ENCODE measurements at places on chromosomes 2 and 18.

- peak; percentile 80 for DNase-seq
These were observed 201.2 kb upstream of the CDH20 start for GRCh38 chr18:61132031-61132430.

DNA sequence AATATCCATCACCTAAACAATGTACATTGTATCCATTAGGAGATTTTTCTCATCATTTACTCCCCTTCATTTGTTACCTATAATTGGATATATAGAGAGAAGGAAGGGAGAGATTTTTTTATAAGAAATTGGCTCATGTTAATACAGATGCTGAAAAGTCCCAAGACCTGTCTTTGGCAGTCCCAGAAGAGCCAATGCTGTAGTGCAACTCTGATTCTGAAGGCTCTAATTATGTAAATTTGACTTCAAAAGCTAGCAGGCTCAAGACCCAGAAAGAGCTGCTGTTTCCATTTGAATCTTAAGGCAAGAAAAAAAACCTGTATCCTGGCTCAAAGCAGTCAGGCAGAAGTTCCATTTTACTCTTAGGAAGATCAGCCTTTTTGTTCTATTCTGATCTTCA, 1245.5 kb upstream of the FAM98A start:
- DNase-seq, result no peak

GRCh38 chr2:69032336-69032735, 19.4 kb downstream of the ANTXR1 start:
- DNase-seq, result no peak

GRCh38 chr2:228802181-228803071, 468.7 kb downstream of the PID1 start:
- no peak for DNase-seq

DNA sequence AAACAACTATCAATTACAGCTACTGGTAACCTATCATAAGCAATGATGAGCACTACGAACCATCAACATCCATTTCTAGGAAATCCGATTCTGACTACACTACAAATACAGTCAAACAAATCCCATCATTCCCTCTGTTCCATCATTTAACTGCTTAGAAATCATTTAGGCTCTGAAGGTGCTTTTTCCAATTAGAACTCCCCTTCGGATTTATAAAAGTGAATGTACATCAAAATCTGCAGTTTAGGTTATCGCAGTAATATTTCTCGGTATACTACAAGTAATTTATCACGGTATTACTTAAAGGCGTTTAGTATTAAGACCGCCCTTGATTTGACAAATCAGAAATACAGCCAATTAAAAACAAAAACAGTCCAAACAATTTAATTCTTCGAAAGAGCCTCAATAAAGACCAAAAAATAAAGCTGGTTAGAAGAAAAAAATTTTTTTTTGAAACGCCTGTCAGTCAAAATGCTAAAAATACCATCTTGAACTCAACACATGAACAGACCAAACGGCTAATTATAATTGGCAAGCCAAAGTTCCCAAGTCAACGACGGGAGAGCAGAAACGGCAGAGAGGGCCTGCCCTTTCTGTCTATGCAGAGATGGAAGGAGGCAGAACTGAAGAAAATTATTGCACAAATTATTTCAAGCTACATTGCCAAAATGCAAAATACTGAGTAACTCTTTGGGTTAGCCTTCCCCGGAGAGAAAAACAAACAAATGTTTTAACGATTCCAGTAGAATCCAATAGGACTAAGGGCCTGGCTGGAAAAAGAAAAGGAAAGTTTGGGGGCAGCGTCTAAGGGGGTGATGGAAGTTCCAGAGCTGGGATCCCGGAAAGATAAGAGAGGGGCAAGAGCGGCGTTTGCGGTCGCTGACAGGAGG, 1.2 kb downstream of the VPS54 start:
- DNase-seq, result peak; percentile 57

- DNase-seq, result no peak
These were observed 129.0 kb upstream of the MYCN start for GRCh38 chr2:15811367-15811766.

GRCh38 chr2:161030260-161031063, 129.8 kb upstream of the TANK start:
- DNase-seq, result peak; percentile 3

DNA sequence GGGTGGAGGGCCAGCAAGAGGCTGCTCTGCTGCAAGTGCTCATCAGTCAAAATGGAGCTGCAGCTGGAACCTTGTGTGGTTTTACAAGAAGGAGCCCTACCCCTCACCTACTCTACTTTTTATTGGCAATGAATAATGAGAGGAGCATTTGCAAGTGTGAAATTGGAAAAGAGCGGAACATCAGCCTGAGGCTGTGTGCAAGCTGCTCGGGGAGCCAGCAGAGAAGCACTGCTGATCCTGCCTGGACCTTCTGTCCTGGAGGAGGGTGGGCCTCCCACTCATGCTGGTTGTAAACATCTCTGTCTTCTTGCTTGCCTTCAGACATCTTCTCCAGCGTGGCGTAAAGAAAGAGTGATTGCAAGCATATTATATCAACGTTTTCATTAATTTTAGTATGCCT, 256.2 kb downstream of the DLGAP1 start:
- DNase-seq, result no peak

GRCh38 chr2:223815186-223815883, 22.0 kb downstream of the AP1S3 start:
- no peak for DNase-seq

DNA sequence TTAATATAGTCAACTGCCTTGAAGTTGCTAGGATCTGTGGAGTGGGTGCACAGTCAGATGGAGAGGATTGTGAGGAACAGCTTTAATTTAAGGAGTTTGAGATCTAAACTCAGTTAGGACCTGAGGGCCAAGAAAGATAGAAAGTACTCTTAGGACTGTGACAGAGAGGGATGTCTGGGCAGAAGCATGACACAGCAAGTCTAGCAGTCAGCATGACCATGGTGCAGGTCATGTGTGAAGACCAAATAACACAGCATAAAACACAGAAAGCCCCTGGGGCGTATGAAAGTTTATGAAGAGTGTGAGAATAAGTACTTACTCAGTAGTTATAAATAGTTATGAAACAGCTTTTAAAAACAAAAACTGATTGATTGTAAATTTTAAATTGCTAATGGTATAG, 107.2 kb downstream of the GALNT1 start:
- DNase-seq, result no peak

- DNase-seq, result peak; percentile 40
These were observed 340 bp downstream of the SLC40A1 start for GRCh38 chr2:189580241-189580651.

GRCh38 chr18:8976606-8977005, 125.9 kb upstream of the NDUFV2 start:
- DNase-seq, result no peak

GRCh38 chr2:234623521-234623991, 126.7 kb upstream of the ARL4C start:
- no peak for DNase-seq

DNA sequence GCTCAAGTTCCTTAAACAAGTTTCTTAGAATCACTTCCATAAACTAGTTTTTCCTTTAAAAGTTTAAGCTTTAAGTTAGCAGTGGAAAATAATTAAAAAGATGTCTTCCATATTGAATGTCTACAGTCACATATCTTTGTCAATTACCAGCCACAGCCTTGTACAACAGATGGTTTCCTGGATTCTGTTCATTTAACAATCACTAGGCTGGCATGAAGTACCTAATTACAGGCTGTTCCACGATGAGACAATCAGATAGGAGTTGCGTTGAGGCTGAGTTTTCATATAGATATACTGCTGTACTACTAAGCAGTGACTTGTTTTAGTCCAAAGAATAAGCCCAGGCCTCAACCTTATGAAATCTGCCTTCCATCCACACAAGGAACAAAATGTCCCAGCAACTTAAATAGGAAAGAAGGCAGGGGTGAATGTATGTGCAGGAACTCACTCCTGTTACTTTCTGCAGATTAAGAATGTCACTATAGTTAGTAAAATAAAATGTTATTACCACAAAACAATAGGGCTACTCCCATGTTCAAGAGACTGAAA, 131.0 kb downstream of the ZAP70 start:
- DNase-seq, result no peak

DNA sequence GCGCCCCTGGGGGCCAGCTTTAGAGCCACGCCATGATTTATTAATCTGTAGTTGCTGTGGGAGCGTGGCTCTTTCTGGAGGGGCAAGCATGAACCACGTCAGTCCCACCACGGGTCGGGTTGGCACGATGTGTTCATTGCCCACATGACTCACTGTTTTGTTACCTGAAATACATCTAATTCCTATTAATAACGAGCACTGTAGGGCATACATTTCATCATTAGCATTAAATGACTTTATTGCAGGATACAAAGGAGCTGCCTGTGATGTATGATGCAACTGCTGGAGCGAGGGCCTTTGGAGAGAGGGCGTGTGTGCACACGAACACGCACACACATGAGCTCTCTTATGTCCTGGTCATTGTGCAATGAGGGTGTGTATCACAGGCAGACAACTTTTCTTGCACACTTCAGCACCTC, 127.0 kb downstream of the INHBB start:
- no peak for DNase-seq

DNA sequence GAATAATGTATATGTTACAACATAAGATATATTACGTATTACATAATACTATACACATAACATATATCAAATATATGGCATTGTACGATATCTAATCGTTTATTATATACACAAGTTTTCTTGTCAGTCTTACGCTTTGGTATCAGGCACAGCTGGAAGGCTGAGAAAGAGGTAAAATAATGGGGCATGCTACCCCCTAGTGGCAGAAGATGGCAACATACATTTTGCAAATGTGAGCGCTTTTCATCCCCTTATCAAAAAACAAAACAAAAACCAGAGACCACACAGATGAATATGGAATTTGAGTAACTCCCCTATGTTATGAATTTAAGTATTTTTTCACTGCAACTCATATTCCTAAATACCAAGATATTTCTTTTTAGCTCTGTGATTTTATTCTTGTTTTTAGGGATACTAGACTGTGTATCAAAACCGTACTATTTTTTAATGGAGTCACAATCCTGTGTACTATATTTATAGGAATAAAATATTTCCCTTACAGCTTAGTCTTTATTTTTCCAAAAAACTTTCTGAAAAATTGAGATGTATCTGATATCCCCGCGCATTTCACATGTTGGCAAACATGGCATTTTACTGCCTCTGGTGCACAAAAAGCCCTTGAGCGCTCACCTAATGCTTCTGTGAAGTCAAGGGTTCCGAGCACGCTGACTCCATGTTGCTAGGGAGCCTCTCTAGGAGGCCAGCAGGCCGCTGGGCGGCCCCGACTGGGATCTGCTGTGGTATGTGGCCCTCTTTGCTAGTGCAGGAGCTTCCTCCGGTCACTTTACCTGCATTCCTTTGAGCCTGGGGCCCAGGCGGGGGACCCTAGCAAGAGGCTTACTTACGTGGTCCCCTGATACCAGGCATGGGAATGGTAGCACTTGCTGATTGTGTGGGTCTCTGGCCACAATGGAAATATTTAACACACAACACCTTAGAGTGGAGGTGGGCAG, 62.5 kb downstream of the SLC4A3 start:
- DNase-seq, result peak; percentile 44

DNA sequence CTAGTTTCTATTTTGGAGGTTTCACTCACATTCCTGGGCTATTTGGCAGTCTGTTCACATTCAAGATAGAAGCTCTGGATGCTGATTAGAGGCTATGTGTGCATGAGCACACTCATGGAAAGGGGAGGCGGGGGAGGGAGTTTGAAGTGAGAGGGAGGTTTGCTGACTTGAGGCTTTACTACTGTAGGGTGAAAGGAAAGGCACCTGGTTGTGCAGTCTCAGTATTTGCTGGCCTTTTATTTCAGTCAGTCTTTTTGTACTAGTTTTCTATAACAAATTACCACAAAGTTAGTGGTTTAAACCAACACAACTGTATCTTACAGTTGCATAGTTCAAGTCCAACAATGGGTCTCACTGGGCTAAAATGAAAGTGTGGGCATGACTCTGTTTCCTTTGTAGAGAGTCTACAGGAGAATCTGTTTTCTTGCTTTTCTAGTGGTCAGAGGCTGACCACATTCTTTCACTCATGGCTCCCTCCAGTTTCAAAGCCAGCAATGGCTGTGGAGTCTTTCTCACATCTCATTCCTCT, 47.7 kb upstream of the NR4A2 start:
- DNase-seq, result no peak

DNA sequence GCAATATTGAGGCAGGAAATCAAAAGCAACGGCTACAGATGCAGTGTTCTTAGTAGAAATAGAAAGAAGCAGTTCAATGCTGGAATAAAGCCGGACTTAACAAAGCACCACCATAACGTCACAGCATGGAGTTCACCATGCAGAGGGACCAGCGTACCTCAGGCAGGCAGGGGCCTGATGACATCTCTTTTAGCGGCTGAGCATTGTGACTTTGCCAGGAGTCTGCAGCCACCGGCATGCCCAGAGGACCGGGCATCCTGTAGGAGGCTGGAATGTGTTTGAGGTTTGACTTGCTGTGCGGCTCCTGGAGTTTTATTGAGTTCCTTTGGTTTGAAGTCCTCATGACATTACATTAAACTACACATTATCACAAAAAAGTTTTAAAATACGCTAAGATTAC, 139.8 kb downstream of the UXS1 start:
- DNase-seq, result no peak

DNA sequence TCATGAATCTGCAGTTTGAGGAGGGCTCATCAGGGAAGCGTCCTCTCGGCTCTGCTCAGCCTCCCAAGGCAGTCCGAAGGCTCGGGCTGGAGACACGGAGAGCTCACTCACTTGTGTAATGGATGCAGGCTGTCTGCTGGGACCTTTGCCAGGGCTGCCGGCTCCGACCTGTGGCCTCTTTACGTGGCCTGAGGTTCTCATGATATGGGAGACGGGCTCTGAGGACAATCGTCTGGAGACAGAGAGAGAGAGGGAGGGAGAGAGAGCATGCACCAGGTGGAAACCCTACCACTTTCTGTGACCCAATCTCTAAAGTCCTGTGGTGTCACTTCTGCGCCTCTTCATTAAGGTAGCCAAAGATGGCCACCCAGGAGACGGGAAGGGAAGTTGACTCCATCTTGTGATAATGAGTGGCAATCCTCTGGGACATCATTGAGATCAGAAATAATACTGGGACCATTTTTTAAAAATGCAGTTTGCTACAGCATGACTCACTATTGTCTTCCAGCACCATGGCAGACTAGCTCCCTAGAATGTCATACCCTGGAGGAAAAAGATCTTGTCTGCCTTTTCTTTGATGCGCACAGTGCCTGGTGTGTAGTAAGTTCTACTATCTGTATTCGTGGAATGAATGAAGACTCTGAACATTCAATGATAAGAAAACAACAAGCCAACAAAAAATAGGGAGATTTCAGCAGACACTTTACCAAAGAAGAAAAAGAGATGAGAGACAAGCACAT, 60.2 kb downstream of the CD8B2 start:
- DNase-seq, result no peak

DNA sequence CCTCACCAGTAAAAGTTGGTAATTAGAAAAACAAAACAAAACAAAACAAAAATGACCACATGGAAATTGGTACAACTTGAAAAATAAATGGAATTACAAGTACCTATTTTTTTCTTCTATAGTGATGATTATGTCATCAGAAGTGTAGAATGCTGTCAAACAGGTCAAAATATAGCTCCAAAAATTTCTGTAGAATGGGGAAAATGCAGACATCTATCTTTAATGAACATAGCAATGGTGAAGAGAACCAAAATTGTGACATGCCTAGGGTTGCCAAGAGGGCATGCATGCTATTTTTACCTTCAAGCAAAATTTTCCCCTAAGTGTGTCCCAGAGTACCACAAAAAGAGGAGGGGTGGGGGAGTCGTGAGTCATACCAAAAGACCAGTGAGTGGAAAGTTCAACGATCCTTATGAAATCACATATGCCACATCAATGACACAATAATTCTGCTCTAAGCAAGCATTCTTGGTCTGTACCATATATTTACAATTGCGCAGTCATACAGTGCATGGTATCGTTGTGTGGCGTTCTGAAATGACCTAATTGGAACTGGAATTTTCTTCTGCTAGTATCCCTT, 1436.4 kb downstream of the SUCLG1 start:
- no peak for DNase-seq
